Mammary microvascular endothelial cell (primary cell): ENCODE measurements at places on chromosomes 7 and 10. TPM values are rescaled to one million over a fixed set of nuclear protein-coding genes. Genes with fewer than 3 reads are reported as not detected.

Gene NEBL
- 7.6 and 8.3 TPM in 2 replicates for total RNA-seq

Gene ITGA8
- 0.44 and 0.53 TPM in 2 replicates for total RNA-seq

Gene CALCR
- total RNA-seq = not detected in 2 replicates

Gene PIK3CG
- total RNA-seq = 4.7 and 5.8 TPM in 2 replicates

Gene IDI2
- not detected in 2 replicates for total RNA-seq

Gene TMEM140
- 23.1 and 28.3 TPM in 2 replicates for total RNA-seq

Gene SSC4D
- 0.73 and 0.79 TPM in 2 replicates for total RNA-seq

Gene LRRC18
- not detected in 2 replicates for total RNA-seq

Gene MRLN
- not detected in 2 replicates for total RNA-seq

Gene OR2A12
- not detected in 2 replicates for total RNA-seq

Gene WNT8B
- total RNA-seq = not detected in 2 replicates

Gene ARPC1B
- 549 and 654 TPM in 2 replicates for total RNA-seq

Gene LRRC61
- 0.98 and 1.00 TPM in 2 replicates for total RNA-seq

Gene PRKCQ
- 0.05 and 0.07 TPM in 2 replicates for total RNA-seq

Gene PRSS58
- total RNA-seq = not detected in 2 replicates

Gene ACTR3C
- 0.07 and 0.49 TPM in 2 replicates for total RNA-seq

Gene NFE2L3
- 52.9 and 55.8 TPM in 2 replicates for total RNA-seq
